ENCODE measurements at places on chromosomes 1 and 21.
A peak's percentile ranks its signal among the peaks of the same experiment; 100 is the strongest.

- no peaks in the 10 kb centered on the region for H3K36me3 ChIP-seq
- H3K27ac ChIP-seq, result no peak overlapping the region
- H3K4me1 ChIP-seq, result no peaks in the 10 kb centered on the region
Observed at GRCh38 chr1:60427701-60428100, 354.1 kb upstream of the C1orf87 start.

DNA sequence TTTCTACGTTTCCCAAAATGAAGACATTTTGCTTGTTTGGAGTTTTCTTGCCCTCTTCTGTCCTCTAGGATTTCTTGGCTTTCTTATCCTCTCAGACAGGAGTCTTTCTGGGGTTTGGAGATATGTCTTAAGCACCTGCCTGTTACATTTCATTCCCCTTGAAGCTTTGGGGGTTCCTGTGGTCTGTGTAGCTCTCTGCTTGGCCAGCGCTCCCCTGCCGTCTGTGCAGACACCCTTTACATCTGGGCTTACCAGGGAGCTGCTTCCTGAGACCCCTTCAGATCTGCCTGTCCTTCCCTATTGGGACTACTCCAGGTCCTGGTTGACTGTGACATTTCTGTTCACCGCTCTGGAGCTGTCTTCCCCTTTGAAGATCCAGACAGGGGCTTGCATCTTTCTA is 171.9 kb upstream of the CSF3R start:
- no peak overlapping the region for H3K27ac ChIP-seq
- DNase-seq, result no peak
- no peaks in the 10 kb centered on the region for H3K36me3 ChIP-seq
- H3K4me1 ChIP-seq, result no peaks in the 10 kb centered on the region

DNA sequence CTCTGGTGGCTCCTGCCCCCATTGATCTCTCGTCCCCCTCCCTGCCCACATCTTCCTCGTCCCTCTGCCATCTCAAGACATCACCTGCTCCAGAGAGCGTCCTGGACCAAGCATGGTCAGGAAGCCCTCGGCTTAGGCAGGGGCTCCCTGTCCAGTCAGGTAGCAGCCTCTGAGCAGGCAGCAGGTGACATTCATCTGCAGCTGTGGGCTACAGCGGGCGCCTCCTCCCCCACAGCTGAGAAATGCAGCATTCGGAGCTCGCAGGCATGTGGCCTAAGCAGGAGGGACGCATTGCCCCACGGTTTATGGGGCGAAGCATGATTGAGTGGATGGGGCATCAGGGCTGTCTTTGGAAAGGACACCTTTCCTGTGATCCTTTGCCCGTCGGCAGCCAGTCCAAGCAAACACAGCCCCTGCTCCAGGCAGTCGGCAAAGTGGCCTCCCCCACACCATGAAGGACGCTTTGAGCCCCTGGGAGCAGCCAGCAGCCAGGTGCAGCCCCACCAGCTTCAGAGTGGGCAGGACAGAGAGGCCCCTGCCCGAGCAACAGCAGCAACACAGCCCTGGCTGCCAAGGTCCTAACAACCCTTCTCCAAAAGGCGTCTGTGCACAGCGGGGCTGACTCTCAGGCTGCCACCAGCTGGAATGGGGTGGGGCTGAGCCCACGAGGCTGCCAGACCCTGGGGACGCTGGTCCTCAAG is 234.1 kb upstream of the VAMP3 start:
- H3K36me3 ChIP-seq, result no peaks in the 10 kb centered on the region
- DNase-seq, result no peak
- peaks cover 8% of the 10 kb centered on the region for H3K4me1 ChIP-seq
- H3K4me3 ChIP-seq, result no peak overlapping the region

- H3K36me3 ChIP-seq, result no peaks in the 10 kb centered on the region
- H3K4me1 ChIP-seq, result no peaks in the 10 kb centered on the region
- no peaks in the 10 kb centered on the region for H3K27me3 ChIP-seq
Observed at GRCh38 chr1:106960412-106960811, 96.1 kb upstream of the PRMT6 start.

DNA sequence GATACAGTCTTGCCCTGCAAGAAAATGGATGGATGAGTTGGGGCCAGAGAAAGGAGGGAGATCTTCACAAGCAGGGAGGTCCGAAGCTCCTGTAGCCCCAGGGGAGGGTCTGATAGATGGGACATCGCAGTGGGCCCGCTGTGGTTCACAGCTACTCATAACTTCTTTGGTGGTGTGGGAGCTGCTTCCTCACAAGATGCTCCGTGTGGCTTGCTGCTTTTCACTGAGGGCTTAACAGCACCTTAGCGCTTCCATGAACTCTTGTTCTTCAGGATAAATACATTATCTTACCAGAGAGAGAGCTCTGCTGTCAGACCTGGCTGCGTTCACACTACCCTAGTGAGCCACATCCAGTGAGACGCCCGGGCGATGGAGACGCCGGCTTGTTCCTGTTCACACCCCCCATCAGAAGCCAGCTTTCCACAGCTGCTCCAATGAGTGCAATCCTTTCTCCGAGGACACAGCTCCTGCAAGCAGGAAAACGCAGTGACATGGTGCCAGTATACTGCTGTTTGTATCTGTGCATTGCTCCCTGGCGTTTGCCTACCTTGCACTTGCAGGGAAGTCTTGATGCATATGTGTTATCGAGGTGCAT is 599.8 kb downstream of the AJAP1 start:
- no peaks in the 10 kb centered on the region for H3K27me3 ChIP-seq
- no peak overlapping the region for H3K4me3 ChIP-seq
- H3K4me1 ChIP-seq, result no peaks in the 10 kb centered on the region
- H3K27ac ChIP-seq, result no peak overlapping the region
- H3K36me3 ChIP-seq, result no peaks in the 10 kb centered on the region

GRCh38 chr1:5826601-5827000 is 165.6 kb downstream of the NPHP4 start:
- no peak overlapping the region for H3K27ac ChIP-seq
- no peaks in the 10 kb centered on the region for H3K4me1 ChIP-seq
- DNase-seq, result no peak

DNA sequence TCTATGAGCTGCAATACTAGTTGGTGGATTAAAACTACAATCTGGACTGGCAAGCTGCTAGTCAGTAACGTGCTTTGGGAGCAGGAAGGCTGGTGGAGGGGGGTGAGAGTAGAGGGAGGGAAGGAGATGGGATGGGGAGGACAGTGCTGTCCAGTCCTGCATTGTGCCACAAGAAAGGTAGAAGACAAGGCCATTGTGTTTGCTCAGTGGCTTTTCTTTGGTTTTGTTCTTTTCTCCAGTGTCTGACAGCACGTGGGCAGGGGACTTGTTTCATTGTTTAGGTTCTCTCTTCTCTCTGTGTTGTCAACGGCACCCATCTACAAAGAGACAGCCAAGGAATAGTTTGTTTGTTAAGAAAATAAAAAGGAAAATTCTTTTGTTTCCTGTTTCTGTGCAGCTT is 362.8 kb upstream of the PLXNA2 start:
- H3K4me3 ChIP-seq, result no peak overlapping the region
- no peak for DNase-seq
- no peaks in the 10 kb centered on the region for H3K27me3 ChIP-seq
- no peak overlapping the region for H3K27ac ChIP-seq
- H3K36me3 ChIP-seq, result no peaks in the 10 kb centered on the region

- DNase-seq, result no peak
- H3K27me3 ChIP-seq, result no peaks in the 10 kb centered on the region
- no peak overlapping the region for H3K27ac ChIP-seq
- no peak overlapping the region for H3K4me3 ChIP-seq
- H3K4me1 ChIP-seq, result no peaks in the 10 kb centered on the region
- H3K36me3 ChIP-seq, result no peaks in the 10 kb centered on the region
Observed at GRCh38 chr1:38455829-38456530, 403.6 kb downstream of the RRAGC start.

GRCh38 chr1:81803431-81804110 is 2.8 kb downstream of the ADGRL2 start:
- H3K27ac ChIP-seq, result peak overlapping the region; percentile 96
- no peaks in the 10 kb centered on the region for H3K27me3 ChIP-seq
- no peak for DNase-seq
- H3K4me1 ChIP-seq, result peaks cover 22% of the 10 kb centered on the region

GRCh38 chr1:85444381-85444780 is 20.6 kb downstream of the DDAH1 start:
- no peaks in the 10 kb centered on the region for H3K4me1 ChIP-seq
- H3K4me3 ChIP-seq, result no peak overlapping the region
- no peaks in the 10 kb centered on the region for H3K27me3 ChIP-seq
- H3K36me3 ChIP-seq, result no peaks in the 10 kb centered on the region
- H3K27ac ChIP-seq, result no peak overlapping the region
- DNase-seq, result no peak

DNA sequence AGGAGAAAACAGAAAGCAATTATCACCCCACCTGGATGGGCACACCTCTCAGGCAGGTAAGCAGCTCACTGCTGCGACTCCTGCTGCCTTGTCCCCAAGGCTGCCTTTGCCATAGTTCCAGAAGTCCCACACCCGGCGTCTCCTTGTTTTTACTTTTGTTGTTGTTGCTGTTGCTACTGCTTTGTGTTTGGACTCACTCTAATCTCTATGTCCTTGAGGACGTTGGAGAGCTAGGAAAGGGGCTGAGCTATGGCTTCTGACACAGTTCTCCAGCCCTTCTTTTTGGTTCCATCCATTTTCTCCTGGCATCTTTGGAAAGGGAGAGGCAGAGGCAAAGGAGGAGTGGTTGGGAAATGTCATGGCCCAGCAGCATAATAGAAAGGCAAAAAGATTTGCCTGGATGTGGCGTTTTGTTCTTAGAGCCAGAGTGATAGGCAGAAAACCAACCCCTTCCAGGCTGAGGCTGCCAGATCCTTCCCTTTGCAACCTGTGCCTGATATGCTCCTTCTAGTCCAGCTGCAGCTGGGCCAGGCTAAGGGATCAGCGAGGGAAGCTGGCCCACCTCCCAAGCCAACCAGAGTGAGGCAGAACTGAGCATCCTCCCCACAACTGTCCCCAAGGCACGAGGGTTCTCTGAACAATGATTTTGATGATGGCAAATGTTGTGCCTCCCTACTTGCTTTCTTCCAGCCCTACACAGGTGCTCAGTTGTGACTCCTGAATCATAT is 270.7 kb downstream of the ASTN1 start:
- no peak overlapping the region for H3K27ac ChIP-seq
- peaks cover 4% of the 10 kb centered on the region for H3K4me1 ChIP-seq
- no peaks in the 10 kb centered on the region for H3K36me3 ChIP-seq
- H3K27me3 ChIP-seq, result no peaks in the 10 kb centered on the region
- H3K4me3 ChIP-seq, result no peak overlapping the region

GRCh38 chr1:218674280-218674773 is 329.2 kb downstream of the TGFB2 start:
- H3K27ac ChIP-seq, result peak overlapping the region; percentile 15
- H3K4me1 ChIP-seq, result no peaks in the 10 kb centered on the region
- H3K27me3 ChIP-seq, result no peaks in the 10 kb centered on the region
- DNase-seq, result peak; percentile 40
- H3K36me3 ChIP-seq, result no peaks in the 10 kb centered on the region

DNA sequence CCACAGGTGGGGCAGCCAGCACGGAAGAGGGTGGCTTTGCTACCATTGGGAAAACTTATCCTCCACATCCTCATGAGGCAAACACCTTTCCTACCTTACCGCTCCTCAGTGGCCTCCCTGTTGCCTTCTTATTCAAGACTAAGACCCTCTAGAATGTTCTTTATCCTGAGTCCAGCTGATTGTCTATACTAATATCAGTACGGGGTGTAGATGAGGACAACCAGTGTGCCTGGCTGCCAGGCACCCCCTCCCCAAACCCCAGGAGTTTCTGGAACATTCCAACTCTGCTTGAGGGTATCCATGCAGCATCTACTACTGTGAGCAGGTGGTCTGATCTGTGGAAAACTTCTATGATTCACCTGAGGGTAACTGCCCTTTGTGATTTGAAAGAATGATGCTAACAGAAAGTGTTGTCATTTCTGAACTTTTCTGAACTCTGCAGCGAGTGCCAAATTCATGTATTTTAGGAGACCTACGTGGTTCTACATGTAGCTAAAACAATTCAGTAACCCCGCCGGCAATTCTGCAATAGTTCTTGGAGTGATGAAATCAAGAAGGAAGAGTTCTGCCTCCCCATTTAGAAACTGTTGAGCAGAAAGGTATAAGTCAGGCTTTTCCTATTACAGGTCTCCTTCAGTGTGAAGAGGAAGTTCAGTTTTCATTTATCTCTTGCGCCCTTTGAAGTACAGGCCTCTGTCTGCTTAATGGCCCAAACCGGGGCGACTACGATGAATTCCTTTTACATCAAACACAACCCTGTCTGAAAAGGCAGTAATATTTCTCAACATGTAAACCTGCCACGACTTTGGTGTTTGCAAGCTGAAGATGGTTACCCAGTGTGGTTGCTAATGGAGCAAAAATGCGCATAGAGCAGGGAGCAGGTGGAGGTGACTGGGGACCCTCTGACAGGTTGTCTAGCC is 80.4 kb downstream of the RUNX1 start:
- peaks cover 13% of the 10 kb centered on the region for H3K4me1 ChIP-seq
- DNase-seq, result no peak
- H3K27me3 ChIP-seq, result no peaks in the 10 kb centered on the region
- no peaks in the 10 kb centered on the region for H3K36me3 ChIP-seq
- no peak overlapping the region for H3K27ac ChIP-seq
- no peak overlapping the region for H3K4me3 ChIP-seq

- no peaks in the 10 kb centered on the region for H3K4me1 ChIP-seq
- H3K27me3 ChIP-seq, result no peaks in the 10 kb centered on the region
- H3K36me3 ChIP-seq, result no peaks in the 10 kb centered on the region
- no peak for DNase-seq
- no peak overlapping the region for H3K27ac ChIP-seq
- H3K4me3 ChIP-seq, result no peak overlapping the region
Observed at GRCh38 chr1:3917761-3918160, 17.7 kb upstream of the C1orf174 start.

GRCh38 chr21:35477622-35478021 is 428.5 kb upstream of the RUNX1 start:
- H3K4me3 ChIP-seq, result no peak overlapping the region
- no peaks in the 10 kb centered on the region for H3K36me3 ChIP-seq
- no peaks in the 10 kb centered on the region for H3K4me1 ChIP-seq
- no peaks in the 10 kb centered on the region for H3K27me3 ChIP-seq
- H3K27ac ChIP-seq, result no peak overlapping the region

- H3K27ac ChIP-seq, result no peak overlapping the region
- H3K36me3 ChIP-seq, result no peaks in the 10 kb centered on the region
- no peak overlapping the region for H3K4me3 ChIP-seq
- DNase-seq, result no peak
- H3K4me1 ChIP-seq, result no peaks in the 10 kb centered on the region
Observed at GRCh38 chr1:244941121-244941520, 76.8 kb upstream of the HNRNPU start.

GRCh38 chr1:228211531-228212414 is 3.9 kb downstream of the OBSCN start:
- H3K4me1 ChIP-seq, result peaks cover 18% of the 10 kb centered on the region
- H3K27me3 ChIP-seq, result no peaks in the 10 kb centered on the region
